ENCODE measurements at places on chromosomes 7 and 10.

- DNase-seq, result no peak
Measured at GRCh38 chr10:130029209-130029608, 65.1 kb upstream of the EBF3 start.

- no peak for DNase-seq
Measured at GRCh38 chr10:520402-520787, 169.1 kb downstream of the DIP2C start.

GRCh38 chr7:45160417-45160881 lies 2.9 kb downstream of the RAMP3 start:
- DNase-seq, result no peak

DNA sequence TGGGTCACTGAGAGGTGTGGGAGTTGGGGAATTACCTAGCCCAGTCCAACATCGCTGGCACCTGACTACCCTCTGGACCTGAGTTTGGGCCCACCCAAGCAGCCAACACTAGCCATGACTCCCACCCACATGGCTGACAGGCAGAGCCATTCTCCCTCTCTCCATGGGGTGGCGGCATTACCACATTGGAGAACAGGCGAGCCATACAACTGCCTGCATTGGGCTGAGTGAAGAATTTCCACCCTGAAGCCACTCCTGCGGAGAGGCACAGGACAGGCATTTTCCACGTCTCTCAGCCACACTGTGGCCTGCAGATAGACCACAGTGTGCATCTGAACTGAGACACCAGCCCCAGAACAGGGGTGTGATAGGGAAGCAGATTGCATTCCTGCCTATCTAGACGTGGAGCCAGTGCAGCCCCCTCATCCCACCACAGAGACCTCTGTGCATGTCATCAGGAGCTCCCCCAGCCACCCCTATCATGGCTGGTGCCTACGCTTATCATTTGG lies 58.2 kb upstream of the ANTXRL start:
- peak; percentile 80 for DNase-seq

DNA sequence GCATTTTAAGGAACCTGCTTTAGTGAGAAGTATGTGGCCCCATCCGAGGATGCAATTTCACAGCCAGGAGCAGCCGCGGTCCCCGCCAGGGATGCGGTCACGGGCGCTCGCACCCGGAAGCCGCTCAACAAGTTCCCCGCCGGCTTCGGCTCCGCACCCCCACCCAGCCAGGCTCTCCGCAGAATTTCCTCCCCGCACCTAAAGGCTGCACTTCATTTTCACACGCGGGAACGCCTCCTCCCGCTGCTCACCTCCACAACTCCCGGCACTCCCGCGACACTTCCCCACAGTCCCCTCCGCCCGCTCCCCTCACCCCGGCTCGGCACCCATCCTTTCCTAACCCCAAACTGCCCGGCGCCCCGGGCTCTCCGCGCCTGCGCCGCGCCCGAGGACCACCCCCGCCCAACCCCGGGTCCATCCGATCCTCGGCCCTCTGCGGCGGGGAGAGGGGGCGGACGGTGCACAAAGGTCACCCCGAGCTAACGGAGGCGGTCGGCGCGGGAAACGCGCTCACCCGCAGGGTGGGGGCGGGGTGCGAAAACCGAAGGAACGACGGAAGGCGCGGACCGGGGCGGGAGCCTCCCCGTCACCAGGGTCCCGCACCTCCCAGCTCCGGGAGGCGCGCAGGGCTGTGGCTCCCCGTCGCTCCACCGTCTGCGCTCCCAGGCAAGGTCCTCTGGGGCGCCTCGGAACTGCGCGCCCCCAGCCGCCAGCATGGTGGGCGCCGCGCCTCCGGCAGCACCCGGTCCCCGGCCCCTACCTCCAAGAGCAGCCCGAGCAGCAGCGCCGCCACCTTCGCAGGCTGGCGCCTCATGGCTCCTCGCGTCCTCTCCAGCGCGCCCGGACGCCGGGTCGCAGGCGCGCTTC lies 558 bp downstream of the VOPP1 start:
- DNase-seq, result peak; percentile 70

DNA sequence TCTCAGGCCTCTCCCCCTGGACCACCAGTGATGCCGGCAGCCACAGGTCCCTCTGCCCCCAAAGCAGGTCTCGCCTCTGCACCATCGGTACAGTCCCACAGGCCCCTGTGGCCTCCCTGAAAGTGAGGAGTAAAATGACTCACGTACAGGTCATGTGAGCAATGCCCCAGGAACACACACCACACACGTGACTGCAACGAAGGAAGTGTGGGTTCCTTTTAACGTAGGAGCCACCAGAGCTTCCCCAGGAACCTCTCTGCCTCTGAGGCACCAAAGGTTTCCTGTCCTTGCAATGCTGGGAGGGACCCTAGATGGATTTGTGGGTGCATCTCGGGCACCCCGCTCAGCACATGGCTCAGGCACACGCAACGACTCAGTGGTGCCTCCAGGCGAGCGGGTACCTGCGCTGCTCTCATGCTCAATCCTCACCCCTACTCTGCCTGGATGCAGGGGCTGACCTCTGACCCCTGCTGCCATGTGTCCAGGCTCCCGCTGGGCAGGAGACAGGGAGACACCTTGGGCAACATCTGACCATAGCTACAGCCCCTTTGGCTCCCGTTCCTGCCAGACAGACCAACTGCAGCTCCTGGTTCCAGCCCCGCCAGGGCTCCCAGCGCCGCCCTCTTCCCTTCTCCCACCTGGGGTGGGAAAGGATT lies 120.7 kb downstream of the PRKAG2 start:
- peak; percentile 72 for DNase-seq

GRCh38 chr7:139304517-139304916 lies 36.6 kb upstream of the FMC1 start:
- no peak for DNase-seq
